ENCODE measurements at places on chromosomes 3 and 15.

- no peak for DNase-seq
Measured at GRCh38 chr3:97131476-97131875, 317.1 kb downstream of the EPHA6 start.

DNA sequence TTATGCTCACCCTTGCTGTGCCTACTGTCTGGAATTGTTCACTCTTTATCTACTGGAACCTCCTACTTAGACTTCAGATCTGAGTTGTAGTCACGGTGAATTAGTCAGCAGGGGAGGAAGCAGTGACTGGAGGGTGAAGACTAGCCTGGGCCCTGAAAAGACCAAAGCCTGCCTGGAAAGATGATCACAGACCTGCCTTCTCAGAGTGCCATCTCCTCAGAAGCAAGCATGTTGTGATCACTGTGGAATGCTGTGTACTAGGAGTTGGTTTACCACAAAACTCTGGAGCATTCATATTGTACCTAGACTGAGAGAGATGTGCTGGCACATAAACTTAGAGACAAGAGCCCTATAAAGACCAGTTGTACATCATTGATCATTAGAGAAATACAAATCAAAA, 100.7 kb upstream of the SCN10A start:
- DNase-seq, result no peak

- DNase-seq, result no peak
Measured at GRCh38 chr15:49424954-49425353, 1.9 kb downstream of the FGF7 start.

- DNase-seq, result no peak
Measured at GRCh38 chr15:93645594-93645993, 556.6 kb upstream of the RGMA start.
